ENCODE measurements at places on chromosomes 4 and X. TPM values are rescaled to one million over a fixed set of nuclear protein-coding genes. Genes with fewer than 3 reads are reported as not detected.

RTL9 gene
- not detected for total RNA-seq

FAM149A gene
- 31.9 TPM for total RNA-seq

RXFP1 gene
- 0.10 TPM for total RNA-seq

RTL5 gene
- 3.9 TPM for total RNA-seq

F9 gene
- not detected for total RNA-seq

DCHS2 gene
- not detected for total RNA-seq

TXK gene
- total RNA-seq: 2.6 TPM

GSX2 gene
- total RNA-seq: not detected

ITM2A gene
- total RNA-seq: 7.6 TPM

PFKFB1 gene
- 0.69 TPM for total RNA-seq

HSFX3 gene
- total RNA-seq: not detected

LONRF3 gene
- total RNA-seq: 7.2 TPM

CCDC120 gene
- 1.9 TPM for total RNA-seq

EDA2R gene
- 6.3 TPM for total RNA-seq

GPRASP3 gene
- 0.87 TPM for total RNA-seq

BEX5 gene
- total RNA-seq: 2.1 TPM

CCDC149 gene
- 12.5 TPM for total RNA-seq

PDE5A gene
- total RNA-seq: 7.6 TPM

C4orf54 gene
- total RNA-seq: 0.05 TPM

KLHL2 gene
- total RNA-seq: 18.8 TPM

S100P gene
- not detected for total RNA-seq

ASB9 gene
- total RNA-seq: 3.0 TPM

PRDM5 gene
- 8.9 TPM for total RNA-seq

METAP1 gene
- total RNA-seq: 43.4 TPM

RPS3A gene
- total RNA-seq: 2,300 TPM

LRAT gene
- 0.17 TPM for total RNA-seq

LDB2 gene
- total RNA-seq: 0.35 TPM

Data from renal cortical epithelial cell (primary cell).